GOT3 (cell line): ENCODE measurements at places on chromosomes 11 and 22.

DNA sequence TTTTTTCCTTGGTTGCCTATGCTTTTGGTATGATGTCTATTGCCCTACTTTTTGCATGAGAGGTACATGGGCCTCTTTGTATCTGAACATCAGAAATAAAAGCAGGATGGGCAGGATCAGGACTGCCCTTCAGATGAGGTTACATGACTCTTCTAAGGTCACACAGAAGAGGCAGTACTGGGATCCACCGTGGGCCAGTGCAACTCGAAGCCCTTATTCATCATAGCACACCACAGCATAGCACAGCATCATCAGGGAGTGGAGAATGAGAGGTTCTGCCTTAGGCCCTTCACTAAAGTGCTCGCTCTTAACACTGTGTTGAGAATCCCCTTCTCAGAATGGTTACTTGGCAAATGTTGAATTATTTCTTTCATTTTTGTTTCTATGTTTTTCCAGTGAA is 88.3 kb downstream of the C22orf31 start:
- no peak for DNase-seq

- DNase-seq = no peak
Measured at GRCh38 chr11:69366591-69366990, 72.6 kb downstream of the MYEOV start.

GRCh38 chr11:22163394-22163797 is 29.5 kb upstream of the ANO5 start:
- no peak for DNase-seq

DNA sequence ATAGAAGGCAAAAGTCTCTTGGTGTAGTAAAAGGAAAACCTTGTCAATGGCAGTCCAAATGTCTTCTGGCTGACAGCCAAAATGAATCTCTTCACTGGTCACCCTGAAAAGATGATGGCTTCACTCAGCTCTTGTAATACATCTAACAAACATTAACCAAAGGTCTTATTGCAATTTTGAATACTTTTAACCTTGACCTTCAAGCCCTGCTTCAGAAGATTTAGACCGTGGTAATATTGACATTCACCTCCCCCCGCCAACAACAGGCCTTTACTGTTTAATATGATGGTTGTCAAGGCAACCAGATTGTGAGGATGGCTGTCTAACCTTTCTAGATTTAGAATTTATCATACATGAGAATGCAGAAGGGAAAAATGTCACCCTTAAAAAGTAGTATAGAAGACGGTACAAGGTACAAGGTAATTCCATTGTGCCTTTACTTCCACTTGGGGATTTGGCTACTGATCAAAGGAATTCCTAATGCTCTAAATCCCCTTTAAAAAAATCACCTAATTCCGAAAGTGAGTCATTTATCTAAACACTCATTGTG is 342.3 kb downstream of the LARGE1 start:
- DNase-seq = no peak

- DNase-seq = no peak
Measured at GRCh38 chr11:20203831-20204230, 43.6 kb upstream of the DBX1 start.

GRCh38 chr11:17298302-17298701 is 21.8 kb downstream of the NUCB2 start:
- no peak for DNase-seq

DNA sequence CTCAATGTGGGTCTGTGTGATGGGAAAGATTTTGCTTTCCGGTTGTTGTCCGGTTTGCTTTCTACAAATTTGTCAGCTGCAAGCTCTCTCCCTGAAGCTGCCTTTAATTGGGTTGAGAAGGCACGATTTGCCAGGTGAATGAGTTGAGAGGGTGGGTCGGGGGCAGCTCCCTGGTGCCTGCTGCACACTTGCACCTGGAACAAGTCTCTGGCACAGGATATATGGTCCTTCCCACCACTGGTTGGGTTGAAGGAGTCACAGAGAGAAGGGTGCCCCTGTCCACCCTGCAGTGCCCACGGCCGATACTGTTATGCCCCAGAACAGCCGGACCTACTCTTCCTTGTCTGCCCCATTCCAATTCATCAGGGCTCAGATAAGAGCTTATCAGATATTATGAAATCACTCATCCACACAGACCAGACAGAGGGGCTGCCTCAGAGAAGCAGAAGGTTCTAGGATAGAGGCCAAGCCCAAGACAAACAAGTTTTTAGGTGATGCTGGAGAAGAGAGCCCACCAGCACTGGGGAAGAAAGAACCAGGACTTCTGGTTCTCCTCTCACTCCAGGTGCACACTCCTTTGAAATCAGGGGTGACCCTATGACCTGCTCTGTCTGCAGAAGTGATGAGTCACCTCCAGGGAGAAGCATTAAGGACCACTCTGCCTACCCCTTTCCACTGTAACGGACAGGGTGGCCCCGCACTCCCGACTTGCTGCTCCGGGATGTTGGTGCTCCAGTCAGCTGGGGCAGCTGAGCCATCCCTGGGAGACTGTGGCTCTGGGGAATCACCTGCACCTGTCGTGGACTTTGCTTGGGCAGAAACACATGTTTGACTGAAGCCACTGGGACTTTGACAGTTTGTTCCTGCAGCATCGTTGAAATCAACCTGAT is 45.3 kb downstream of the RTL6 start:
- no peak for DNase-seq

DNA sequence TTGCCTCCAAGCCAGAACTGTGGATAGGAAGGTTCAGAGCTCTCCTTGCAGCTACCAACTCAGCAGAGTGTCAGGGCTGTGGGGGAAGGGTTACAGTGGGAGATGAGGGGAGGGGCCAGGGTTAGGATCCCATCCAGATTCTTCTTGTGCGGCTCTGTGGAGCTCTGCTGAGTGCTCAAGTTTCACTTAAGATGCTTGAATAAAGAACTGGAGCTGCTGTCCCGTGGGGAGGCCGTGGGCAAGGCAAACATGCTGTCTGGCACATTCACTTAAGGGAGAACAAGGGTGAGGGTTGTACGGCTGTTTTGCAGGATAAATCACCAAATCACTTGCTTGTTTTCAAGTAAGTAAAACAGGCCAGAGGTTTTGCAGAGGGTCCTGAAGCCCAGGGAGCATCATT is 197.1 kb downstream of the FAM76B start:
- DNase-seq = no peak

DNA sequence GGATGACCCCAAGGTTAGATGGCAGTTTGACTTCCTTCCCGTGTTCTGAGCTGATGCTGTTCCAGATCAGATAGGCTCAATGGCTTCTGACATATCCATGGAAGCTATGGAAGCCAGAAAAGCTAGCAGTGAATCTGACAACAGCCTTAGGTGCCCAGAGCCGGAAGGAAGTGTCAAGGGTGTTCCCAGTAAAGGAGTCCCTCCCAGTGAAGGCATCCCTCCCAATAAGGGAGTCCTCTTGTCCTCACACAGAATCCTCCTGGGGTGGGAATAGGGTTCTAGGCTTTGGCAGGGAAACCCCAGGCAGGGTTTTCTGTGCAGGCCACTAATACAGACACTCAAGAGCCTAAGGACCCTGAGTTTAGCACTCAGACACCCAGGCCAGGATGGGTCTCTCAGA is 47.0 kb upstream of the ISX start:
- DNase-seq = no peak

DNA sequence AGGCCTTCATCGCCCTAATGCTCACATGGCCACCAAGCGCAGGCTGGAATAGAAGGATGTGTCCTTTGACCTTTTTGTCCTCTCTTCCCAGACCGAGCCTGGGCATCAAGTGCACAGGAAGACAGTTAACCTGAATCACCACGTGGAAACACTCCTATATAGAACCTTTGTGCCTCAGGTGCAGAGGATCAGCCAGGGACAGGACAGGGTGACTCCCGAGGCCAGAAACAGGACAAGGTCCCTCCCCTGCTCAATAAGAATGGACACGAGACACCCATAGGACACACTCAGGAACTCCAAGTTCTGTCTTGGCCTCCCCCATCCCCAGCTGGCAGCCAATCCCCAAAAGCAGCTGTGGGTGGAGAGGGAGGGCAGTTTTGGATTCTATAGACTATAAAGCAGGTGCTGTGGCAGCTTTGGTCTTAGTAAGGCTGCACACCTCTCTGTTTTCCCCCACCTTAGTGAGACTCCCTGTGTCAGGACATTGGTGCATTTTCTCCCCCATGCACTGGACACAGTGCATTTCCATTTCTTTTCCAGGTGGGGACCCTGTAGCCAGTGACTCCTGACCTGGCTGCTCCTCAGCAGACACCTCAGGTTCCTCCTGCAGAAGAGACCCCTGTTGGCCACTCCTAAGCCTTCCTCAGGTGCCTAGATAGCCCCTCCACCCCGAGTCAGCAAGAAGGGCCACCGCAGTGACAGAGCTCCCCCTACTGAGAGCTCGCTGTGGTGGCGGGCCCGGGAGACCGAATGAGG is 43.6 kb upstream of the POU2AF1 start:
- DNase-seq = no peak

- DNase-seq = no peak
Measured at GRCh38 chr11:71304045-71304444, 51.7 kb upstream of the SHANK2 start.

GRCh38 chr11:77091146-77091940 is 11.3 kb upstream of the OMP start:
- no peak for DNase-seq

- no peak for DNase-seq
Measured at GRCh38 chr11:2089536-2090165, 49.5 kb downstream of the IGF2 start.

DNA sequence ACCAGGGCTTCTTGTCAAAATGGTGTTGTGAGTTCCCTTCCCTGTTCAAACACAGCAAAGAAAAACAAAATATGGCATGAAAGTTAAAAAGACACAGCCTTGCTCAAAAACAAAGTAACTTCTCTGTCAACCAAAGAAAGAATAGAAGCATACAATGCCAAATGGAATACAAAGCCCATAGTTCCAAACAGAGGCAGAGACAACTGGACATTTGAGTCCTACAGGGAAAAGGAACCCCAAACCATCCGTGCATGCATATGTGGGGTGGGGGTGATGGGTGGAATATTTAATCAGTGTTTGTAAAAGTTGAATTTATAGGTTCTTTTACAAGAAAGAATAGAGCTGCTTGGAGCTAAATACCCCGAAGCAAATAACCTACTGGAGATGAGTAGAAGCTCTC is 218.7 kb downstream of the FAM76B start:
- no peak for DNase-seq

DNA sequence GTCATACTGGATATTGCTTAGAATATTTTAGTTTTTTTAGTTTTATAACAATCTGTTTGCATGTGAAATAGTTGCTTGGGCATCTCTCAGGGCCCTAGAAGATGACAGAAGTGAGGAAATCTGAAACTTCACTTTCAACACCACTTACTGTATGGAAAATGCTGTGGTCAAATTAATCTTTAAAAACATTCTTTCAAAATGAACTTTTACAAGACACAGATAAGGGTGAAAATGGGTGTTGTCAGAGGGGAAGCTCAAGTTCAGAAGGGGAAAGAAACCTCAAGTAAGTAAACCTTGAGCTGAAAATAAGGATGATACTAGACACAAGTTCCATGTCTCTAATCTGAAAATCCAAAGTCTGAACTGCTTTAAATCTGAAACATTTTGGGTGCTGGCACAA is 1840.1 kb upstream of the RAG2 start:
- DNase-seq = no peak

GRCh38 chr11:64367931-64368672 is 9.1 kb downstream of the RPS6KA4 start:
- no peak for DNase-seq

DNA sequence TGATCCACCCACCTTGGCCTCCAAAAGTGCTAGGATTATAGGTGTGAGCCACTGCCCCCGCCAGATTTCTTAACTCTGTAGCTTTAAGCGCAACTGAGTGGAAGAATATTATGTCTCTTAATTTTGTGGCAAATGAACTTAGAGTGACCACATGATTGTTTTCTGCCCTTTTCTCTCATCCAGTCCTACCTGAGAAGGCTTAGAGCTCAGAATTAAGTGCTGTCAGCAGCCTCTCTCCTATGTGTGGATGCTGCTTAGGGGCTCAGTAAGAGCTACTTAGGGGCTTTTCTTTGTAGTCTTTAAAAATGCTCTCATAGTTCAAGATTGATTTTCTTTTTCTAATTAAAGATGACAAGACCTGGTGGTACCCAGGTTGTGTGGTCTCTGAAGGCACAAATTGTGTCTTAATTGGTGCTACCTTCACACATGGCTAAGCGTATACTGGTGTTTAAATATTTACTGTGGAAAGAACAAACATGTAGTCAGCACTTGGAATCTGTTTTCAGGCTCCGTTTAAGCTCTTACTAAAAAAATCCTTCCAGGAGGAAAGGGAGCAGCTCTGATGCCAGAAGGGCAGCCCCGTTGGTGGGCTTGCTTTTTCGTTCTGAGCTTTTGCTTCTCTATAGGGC is 59.3 kb downstream of the DEPDC5 start:
- no peak for DNase-seq

GRCh38 chr11:66546368-66546965 is at the start of gene ACTN3:
Gene ACTN3 (plus strand): TSS chr11:66546903. CDS start chr11:66546938, 35 bp downstream.
- no peak for DNase-seq

- peak; percentile 29 for DNase-seq
Measured at GRCh38 chr11:118910309-118911112, 15.2 kb downstream of the BCL9L start.

GRCh38 chr11:65888163-65888814 is at the start of gene FIBP:
Gene FIBP (minus strand): TSS chr11:65888471. CDS start chr11:65888418, 53 bp downstream.
- DNase-seq = peak; percentile 74

GRCh38 chr22:38071421-38072321 is 12.3 kb downstream of the SLC16A8 start:
- no peak for DNase-seq

DNA sequence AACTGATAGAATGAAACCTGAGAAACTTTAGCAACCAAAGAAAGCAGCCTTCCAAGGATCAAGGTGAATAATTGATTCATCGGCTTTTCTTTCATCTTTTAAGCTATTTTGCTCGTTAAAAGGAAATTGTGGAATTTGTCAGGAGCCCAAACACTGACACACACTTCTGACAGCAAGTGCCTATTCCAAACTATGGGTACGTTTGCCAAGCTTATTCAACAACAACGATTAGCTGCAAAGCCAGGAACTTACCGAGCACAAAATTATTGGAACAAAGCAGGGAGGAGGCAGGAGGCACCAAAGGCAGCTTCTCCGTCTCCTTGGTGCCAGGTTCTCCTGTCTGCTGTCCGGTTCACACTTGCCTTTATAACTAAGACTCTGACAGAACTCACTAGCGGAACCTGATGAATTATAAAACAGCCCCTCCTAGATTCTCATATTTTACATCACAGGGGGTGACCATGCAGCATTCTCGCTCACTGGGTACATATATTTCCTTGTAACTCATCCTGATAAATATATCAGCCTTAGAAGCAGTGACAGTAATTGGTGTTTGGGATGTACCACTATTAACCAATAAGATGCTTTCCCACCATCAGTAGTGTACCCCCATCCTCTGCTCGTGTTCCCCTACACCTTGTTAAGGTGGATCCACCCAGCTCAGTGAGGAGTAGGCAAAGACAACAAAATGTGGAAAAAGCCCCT is 395.9 kb upstream of the CCDC90B start:
- DNase-seq = no peak

GRCh38 chr11:113991170-113991569 is 16.3 kb downstream of the HTR3A start:
- DNase-seq = no peak
